ENCODE measurements at places on chromosomes 11 and 22. TPM values are rescaled to one million over a fixed set of nuclear protein-coding genes. Genes with fewer than 3 reads are reported as not detected.

Gene NXPE1
- total RNA-seq: not detected

Gene POLD4
- 160 TPM for total RNA-seq

Gene NDUFS3
- total RNA-seq: 135 TPM

Gene DEPDC7
- total RNA-seq: 1.6 TPM

Gene IL17REL
- not detected for total RNA-seq

Gene BIK
- 67.6 TPM for total RNA-seq

All from OCI-LY7 (cell line).